HFFc6 (cell line): ENCODE measurements at places on chromosomes 11 and 22. TPM values are rescaled to one million over a fixed set of nuclear protein-coding genes. Genes with fewer than 3 reads are reported as not detected.

The HEPN1 gene
- total RNA-seq, result not detected in 3 replicates

The RASD2 gene
- not detected in 3 replicates for total RNA-seq

The PDGFB gene
- total RNA-seq, result not detected in 3 replicates

The PRG3 gene
- total RNA-seq, result not detected in 3 replicates

The MRGPRX4 gene
- total RNA-seq, result not detected in 3 replicates

The RAB36 gene
- 6.4 to 7.8 TPM (median 6.8 TPM) in 3 replicates for total RNA-seq

The KCNK4 gene
- not detected in 3 replicates for total RNA-seq

The SLC1A2 gene
- total RNA-seq, result 2.3 to 2.9 TPM (median 2.3 TPM) in 3 replicates

The C22orf23 gene
- total RNA-seq, result 0.18 to 0.52 TPM (median 0.32 TPM) in 3 replicates

The SAC3D1 gene
- 15.9 to 21.5 TPM (median 17.4 TPM) in 3 replicates for total RNA-seq

The DDX25 gene
- not detected in 3 replicates for total RNA-seq

The ELMOD1 gene
- 0.20 to 0.30 TPM (median 0.24 TPM) in 3 replicates for total RNA-seq

DNA sequence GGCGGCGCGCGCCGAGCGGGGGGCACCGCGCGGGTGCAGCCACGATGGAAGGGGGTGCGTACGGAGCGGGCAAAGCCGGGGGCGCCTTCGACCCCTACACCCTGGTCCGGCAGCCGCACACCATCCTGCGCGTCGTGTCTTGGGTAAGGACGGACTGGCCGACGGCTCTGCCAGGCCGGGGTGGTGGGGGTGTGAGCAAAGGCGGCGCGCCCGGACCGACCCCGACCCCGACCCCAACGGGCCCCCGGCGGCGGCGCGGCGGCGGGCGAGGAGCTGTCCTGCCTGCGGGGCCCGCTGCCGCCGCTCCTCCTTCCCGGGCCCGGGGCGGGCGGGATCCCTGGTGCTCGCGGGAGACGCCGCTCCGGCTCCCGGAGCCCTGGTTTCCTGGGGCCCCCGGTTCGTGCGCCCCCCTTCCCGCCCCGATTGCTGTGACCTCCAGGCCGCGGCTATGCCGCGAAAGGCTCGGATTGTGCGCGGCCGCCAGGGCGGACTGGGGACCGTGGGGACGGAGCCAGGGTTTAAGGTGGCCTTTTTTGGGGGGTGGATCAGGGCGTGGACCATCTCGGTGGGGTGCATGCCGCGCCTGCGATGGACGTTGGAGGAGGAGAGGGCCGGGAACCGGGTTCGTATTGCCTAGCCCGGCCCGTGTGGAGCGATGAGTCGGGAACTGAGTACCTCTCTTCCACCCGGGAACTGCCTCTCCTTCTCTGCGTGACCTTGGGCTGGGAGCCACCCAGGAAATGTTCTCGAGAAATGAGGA, at the start of gene SYNGR1:
SYNGR1 (plus strand) TSS at position 25 of the 760 bp plus-strand sequence; CDS start at position 45, 20 bp downstream.
- H3K4me1 ChIP-seq, result peaks cover 22% of the 10 kb centered on the region
- DNase-seq, result no peak
- no peaks in the 10 kb centered on the region for H3K36me3 ChIP-seq
- peak within 1 kb of the TSS; percentile 61 for H3K27ac ChIP-seq
- H3K4me3 ChIP-seq, result peak within 1 kb of the TSS; percentile 86

DNA sequence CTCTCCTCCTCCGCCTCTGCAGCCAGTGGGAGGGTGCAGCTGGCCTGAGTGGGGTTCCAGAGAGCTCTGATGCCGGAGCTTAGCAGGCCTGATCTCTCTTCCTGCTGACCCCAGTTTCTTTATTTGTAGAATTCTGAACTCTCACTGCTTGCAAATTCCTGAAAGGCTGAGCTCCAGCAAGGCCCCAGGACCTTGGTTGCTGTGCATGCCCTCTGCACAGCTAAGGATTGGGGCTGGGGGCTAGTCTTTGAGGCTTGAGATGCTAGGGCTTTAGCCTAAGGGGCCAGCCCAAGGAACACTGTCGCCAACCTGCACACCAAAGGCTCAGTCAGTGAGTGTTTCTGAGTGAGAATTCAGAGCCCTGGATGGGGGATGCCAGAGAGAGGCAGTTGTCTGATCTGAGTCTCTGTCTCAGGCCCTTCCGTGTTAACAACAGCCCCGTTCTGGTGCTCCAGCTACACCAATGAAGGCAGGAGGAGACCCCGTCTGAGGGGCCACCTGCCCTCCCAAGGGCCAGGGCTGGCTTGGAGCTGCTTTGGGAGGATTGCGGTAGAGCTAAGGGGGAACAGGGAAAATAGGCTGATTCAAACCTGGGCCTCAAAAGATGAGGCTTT, 106.0 kb upstream of the LMO1 start:
- H3K36me3 ChIP-seq, result no peaks in the 10 kb centered on the region
- H3K27me3 ChIP-seq, result peaks cover 22% of the 10 kb centered on the region
- H3K27ac ChIP-seq, result no peak overlapping the region
- H3K4me1 ChIP-seq, result no peaks in the 10 kb centered on the region

GRCh38 chr22:30918761-30919160, 49.8 kb downstream of the MORC2 start:
- peaks cover 4% of the 10 kb centered on the region for H3K27me3 ChIP-seq
- DNase-seq, result no peak
- H3K27ac ChIP-seq, result no peak overlapping the region
- no peak overlapping the region for H3K4me3 ChIP-seq
- H3K4me1 ChIP-seq, result peaks cover 16% of the 10 kb centered on the region

DNA sequence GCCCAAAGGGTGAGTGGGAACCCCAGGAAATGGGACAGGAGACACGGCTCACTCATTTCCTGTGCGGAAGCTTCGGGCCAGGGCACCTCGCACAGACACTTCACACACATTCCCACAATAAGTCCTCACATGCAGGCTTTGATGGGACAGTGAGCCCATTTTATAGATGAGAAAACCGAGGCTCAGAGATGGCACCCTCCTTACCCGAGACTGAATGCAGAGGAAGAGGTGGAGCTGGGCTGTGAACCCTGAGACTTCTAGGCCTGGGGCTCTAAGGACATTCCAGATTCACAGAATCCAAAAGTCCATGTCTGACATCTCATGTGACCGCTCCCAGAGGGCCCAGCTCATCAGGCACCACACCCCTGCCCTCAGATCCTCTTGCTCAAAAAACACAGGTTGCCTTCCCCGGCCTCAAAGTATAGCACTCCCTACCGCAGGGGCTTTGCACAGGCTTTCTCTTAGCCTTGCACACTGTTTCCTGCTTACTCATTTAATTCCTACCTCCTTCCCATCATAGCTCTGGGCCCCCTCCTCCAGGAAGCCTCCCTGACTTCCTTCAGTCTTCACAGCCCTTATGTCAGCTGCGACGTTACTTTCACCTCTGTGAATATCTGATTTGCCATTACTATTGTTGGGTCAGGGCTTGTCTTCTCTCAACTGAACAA, 57.1 kb upstream of the TCF20 start:
- no peak overlapping the region for H3K4me3 ChIP-seq
- no peak overlapping the region for H3K27ac ChIP-seq
- no peaks in the 10 kb centered on the region for H3K4me1 ChIP-seq
- no peak for DNase-seq

- no peak for DNase-seq
- H3K4me3 ChIP-seq, result peak overlapping the region; percentile 94
- H3K36me3 ChIP-seq, result peaks cover 11% of the 10 kb centered on the region
- H3K4me1 ChIP-seq, result peaks cover 25% of the 10 kb centered on the region
These were observed 582 bp downstream of the SREBF2 start for GRCh38 chr22:41833369-41834004.

- H3K36me3 ChIP-seq, result peaks cover 22% of the 10 kb centered on the region
- H3K27me3 ChIP-seq, result peaks cover 3% of the 10 kb centered on the region; the same call in 1 of the 2 replicates
- H3K4me1 ChIP-seq, result no peaks in the 10 kb centered on the region
- H3K4me3 ChIP-seq, result no peak overlapping the region
- H3K27ac ChIP-seq, result no peak overlapping the region
These were observed 36.8 kb downstream of the CERK start for GRCh38 chr22:46701262-46701661.

GRCh38 chr11:70715166-70715951, 317.0 kb downstream of the CTTN start:
- H3K36me3 ChIP-seq, result peaks cover 5% of the 10 kb centered on the region; the same call in 1 of the 2 replicates
- peaks cover 15% of the 10 kb centered on the region for H3K27me3 ChIP-seq
- no peak overlapping the region for H3K27ac ChIP-seq
- no peaks in the 10 kb centered on the region for H3K4me1 ChIP-seq
- no peak for DNase-seq

DNA sequence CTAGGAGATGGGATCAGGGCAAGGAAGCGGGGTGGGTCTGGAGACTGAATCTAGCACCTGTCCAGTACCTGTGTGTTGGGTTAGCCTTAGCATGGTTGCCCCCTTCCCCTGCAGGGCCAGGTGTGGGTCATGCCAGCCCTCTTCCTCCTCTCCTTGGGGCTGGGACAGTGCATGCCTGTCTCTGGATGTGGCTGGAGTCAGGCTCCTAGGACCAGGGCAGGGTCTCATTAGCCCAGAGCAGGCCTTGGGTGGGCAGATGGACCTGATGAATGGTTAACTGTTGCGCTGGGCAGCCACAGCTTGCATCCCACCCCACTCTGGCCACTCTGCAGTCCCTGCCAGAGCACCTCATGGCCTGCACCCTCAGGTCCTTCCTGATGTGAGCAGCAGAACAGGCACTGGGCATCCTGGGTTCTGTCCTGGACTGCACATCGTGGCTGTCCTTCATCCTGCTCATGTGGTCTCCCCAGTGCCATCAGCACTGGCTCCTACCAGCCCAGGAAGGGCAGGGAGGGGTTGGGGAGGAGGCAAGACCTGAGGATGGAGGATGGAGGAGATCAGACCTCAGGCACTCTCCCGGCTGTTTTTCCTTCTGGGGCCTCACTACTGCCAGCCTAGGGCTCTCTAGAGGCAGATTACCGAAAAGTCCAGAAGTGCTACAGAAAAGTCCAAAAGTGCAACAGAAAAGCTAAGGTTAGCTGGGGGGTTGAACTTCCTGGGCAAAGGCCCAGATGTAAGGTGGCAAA, 12.8 kb upstream of the CHRM1 start:
- no peak for DNase-seq
- H3K4me3 ChIP-seq, result no peak overlapping the region
- H3K27ac ChIP-seq, result no peak overlapping the region
- no peaks in the 10 kb centered on the region for H3K36me3 ChIP-seq

GRCh38 chr22:21726650-21727049, 8.9 kb downstream of the YPEL1 start:
- H3K4me1 ChIP-seq, result no peaks in the 10 kb centered on the region
- H3K27me3 ChIP-seq, result peaks cover 19% of the 10 kb centered on the region
- no peak overlapping the region for H3K27ac ChIP-seq

- no peaks in the 10 kb centered on the region for H3K27me3 ChIP-seq
- peaks cover 5% of the 10 kb centered on the region; the same call in 1 of the 2 replicates for H3K36me3 ChIP-seq
- H3K4me1 ChIP-seq, result peaks cover 31% of the 10 kb centered on the region
- no peak overlapping the region for H3K4me3 ChIP-seq
- DNase-seq, result no peak
- H3K27ac ChIP-seq, result no peak overlapping the region
These were observed 59.4 kb upstream of the CHRM4 start for GRCh38 chr11:46450846-46451477.

DNA sequence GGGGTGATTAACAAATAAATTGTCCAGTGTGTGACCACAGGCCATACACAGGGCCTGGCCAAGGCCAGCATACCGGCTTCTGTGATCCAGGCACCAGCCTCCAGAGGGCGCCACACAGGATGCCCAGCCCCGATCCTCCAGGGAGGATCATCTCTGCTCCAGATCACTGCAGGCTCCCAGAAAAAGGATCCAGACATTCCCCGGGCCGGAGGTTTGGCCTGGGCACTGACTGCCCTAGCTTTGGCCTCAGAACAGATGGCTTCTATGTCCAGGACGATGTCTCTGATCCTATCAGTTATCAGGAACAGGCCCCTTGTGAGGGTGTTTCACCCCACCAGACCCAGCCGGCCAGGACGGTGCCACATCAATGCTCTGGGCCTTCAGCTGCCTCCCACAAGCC, 74.5 kb upstream of the LMO1 start:
- no peak overlapping the region for H3K4me3 ChIP-seq
- H3K36me3 ChIP-seq, result no peaks in the 10 kb centered on the region
- peaks cover 19% of the 10 kb centered on the region for H3K27me3 ChIP-seq
- peak; percentile 24 for DNase-seq
- 0 out of 2 replicates have a peak, but pooled peaks cover 5% of the 10 kb centered on the region for H3K4me1 ChIP-seq

DNA sequence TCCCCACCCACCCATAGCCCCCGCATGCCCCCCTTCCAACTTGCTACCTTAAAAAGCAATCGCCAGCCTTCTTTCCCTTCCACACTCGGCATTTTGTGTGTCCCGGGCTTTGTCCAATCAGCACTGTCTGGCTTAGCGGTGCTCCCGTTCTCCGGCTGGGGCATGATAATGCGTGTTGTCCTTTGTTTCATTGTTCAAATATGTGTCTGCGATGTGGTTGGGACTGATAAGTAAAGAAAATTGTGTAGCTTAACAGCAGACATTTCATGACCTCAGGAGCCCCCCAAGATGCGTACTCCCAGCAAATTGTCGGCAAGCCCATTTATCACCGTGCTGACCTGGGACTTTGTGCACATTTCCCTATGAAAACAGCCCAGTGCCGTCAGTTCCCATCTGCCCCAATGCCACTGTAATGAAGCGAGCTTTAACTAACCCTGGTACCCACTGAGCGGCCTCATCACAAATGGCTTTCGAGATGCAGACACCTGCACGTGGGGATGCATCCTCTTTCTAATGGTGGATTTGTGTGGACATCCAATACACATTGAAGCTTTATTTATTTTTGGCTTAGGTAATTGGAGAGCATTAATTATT, 167.0 kb upstream of the E2F8 start:
- H3K4me3 ChIP-seq, result no peak overlapping the region
- H3K27ac ChIP-seq, result no peak overlapping the region
- DNase-seq, result no peak
- H3K36me3 ChIP-seq, result no peaks in the 10 kb centered on the region
- peaks cover 52% of the 10 kb centered on the region for H3K27me3 ChIP-seq

DNA sequence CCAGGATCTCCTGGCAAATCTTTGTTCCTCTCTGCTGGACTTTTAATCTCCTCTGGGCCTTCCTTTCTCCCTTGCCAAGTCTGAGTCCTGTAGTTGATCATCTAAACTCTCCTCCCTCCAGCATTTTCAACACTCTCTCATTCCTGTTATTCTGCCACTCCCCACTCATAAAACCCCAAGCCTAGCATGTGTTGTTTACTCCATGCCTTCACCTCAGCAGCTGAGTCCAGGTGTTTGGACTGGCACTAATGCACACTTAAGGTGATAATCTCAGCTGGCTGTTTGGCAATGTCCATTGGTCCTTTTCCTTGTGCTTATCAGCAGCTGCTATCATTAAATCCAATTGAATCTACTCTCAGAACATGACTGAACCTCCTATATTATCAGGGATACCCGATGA, 876.8 kb upstream of the TENM4 start:
- DNase-seq, result no peak
- H3K27ac ChIP-seq, result no peak overlapping the region
- H3K4me3 ChIP-seq, result no peak overlapping the region
- no peaks in the 10 kb centered on the region for H3K36me3 ChIP-seq
- H3K27me3 ChIP-seq, result no peaks in the 10 kb centered on the region; the same call in 1 of the 2 replicates
- no peaks in the 10 kb centered on the region for H3K4me1 ChIP-seq

DNA sequence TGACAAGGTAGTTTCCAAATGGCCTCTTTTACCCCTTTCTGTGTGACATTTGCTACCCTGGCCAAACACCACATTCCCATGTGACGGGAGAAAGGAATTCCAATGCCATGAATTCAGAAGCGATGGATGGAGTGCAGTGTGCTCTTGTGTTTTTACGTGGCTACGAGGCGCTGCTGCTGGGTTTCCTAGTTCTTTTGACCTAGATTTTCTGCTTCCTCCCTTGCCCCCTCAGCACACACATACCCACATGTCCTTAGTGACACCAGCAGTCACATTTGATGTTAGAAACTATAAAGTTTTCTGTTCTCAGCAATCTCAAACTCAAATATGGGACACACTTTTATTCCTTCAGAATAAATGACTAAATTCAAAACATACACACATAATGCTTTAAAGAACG, 7.8 kb upstream of the TMA7B start:
- H3K27me3 ChIP-seq, result peaks cover 37% of the 10 kb centered on the region
- H3K36me3 ChIP-seq, result no peaks in the 10 kb centered on the region
- no peak overlapping the region for H3K4me3 ChIP-seq

GRCh38 chr22:29817724-29818123, 20.4 kb downstream of the ASCC2 start:
- peaks cover 42% of the 10 kb centered on the region for H3K4me1 ChIP-seq
- no peaks in the 10 kb centered on the region; the same call in 1 of the 2 replicates for H3K27me3 ChIP-seq
- H3K27ac ChIP-seq, result no peak overlapping the region
- no peak overlapping the region for H3K4me3 ChIP-seq
- H3K36me3 ChIP-seq, result peaks cover 26% of the 10 kb centered on the region
